ENCODE measurements at places on chromosomes 5 and 9. TPM values are rescaled to one million over a fixed set of nuclear protein-coding genes. Genes with fewer than 3 reads are reported as not detected.

Gene FOXD4L6
- not detected for total RNA-seq

Gene THG1L
- 23.0 TPM for total RNA-seq

DNA sequence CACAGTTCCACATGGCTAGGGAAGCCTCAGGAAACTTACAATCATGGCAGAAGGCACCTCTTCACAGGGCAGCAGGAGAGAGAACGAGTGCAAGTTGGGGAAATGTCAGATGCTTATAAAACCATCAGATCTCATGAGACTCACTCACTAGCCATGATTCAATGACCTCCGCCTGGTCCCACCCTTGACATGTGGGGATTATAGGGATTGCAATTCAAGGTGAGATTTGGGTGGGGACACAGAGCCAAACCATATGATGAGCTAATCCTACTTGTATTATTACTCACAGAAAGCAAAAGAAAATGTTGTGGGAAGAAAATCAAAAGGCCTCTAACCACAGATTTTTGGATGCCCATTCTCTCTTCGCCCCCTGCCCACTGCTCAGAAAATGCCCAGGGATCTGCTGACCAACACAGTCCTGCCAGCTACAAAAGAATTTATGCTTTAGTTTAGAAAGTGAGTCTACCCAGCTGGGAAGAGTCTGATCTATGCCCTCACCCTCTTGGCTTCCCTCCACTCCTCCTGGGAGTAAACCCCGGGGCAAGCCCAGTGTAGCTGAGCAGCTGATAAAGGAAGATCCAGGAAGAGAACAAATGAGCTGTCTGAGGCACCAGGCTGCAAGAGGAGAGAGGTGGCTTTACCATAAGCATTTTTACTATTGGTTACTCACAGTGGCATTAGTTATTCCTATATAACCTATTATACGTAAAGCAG, 53.1 kb downstream of the RNF130 start:
- DNase-seq, result no peak

DNA sequence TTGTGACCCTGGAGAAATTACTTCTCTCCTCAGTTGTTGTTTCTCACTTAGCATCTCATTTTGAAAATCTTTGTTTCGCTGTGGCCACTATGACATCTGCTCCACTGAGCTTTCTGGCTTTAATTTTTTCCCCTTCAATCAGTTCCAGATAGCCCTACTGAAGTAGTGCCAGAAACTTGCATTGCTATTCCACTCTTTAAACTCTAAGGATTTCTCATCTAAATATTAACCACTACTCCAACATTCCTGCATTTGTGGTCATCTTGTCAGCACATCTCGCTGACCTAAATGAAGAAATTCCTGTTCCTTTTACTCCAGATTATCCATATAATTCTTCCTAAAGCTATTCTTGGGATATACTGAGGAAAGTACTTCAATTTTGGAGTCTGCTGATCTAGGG, 15.3 kb upstream of the NOL6 start:
- peak; percentile 68 for DNase-seq

DNA sequence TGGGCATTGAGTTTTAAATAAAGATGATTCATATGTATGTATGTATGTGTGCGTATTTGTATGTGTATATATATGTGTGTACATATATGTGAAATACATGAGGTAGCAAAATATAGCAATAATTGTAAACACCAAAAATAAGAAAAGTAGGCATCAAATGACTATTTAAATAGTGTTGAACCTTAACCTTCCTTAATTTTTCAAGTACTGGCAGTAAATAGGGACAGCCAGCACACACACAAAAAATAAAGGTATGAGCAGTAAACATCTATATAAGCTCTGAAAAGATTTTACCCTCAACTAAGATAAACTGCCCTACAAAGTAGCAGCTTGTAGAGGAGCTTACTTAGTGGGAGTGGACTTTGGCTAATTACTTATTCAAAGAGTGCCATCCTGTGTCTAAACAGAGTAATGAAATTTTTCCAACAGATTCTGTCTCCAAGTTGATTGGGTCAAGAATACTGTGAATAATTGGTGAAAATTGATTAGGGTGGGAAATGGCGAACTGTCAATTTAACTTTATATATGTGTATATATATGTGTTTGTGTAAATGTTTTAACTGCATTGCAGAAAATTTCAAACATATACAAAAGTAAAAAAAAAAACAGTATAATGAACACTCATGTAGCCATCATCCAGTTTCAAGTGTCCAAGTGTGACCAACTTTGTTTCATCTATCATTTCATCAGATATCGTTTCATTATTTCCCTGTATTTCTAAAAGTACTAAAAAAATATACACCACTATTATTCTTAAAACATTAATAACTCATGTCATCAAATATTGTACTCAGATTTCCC, 2.0 kb upstream of the ADAMTS6 start:
- peak; percentile 90 for DNase-seq

Gene PTRH1
- total RNA-seq, result 17.2 TPM

Gene BARHL1
- total RNA-seq, result not detected

GRCh38 chr9:125785248-125785751, 38.1 kb downstream of the PBX3 start:
- peak; percentile 51 for DNase-seq

GRCh38 chr5:155906046-155906445, 420.9 kb upstream of the SGCD start:
- DNase-seq, result no peak

- DNase-seq, result no peak
These were observed 18.4 kb upstream of the ZNF474 start for GRCh38 chr5:122110987-122111386.

- DNase-seq, result no peak
These were observed 109.8 kb upstream of the ATP10B start for GRCh38 chr5:160961761-160962160.

DNA sequence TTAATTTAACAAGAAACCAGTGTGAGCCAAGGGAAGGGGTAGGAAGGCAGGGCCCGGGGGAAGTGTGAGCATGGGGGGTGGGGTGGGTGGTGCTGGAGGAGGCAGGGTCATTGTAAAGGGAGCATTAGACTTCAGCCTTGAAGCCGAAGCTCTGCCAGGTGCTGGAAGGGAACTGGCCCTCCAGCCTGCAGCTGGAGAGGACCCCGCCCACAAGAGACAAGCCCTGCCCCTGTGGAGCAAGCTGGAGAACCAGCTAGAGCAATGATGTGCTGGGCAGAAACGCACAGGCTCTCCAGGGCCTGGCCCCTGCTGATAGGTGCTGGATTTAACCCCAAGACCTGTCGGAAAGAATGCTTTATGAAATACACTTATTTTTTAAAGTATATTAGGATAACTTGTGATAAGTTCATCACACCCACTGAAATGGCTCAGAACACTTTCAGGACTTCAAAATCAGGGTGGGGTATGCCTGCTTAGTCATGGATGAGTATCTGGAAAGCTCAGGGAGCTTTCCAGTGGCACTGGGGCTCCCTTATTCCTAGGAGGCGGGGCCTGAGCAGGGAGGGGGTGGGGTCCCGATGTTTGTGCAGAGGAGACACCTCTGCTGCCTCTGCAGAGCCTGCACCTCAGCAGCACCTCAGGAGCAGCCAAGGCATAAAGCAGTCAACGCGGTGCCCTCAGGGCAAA, 27.1 kb downstream of the UBE2QL1 start:
- DNase-seq, result no peak

DNA sequence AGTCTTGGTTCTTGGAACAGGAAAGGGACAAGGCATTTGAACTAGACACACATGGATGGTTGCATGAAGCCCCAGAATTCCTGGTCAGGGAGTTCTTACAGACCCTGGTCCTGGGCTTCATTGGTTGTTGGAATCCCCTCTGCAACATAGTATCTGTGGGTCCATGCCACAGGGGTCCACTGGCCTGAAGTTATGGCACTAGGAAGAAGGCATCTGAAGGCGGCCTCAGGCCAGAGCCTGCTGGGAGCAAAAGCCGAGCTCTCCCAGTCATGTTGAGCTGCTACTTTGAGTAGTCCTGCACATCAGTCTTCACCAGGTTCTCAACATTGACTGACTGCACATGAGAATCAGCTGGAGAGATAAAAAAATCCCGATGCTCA, 71.1 kb upstream of the PITX1 start:
- no peak for DNase-seq

DNA sequence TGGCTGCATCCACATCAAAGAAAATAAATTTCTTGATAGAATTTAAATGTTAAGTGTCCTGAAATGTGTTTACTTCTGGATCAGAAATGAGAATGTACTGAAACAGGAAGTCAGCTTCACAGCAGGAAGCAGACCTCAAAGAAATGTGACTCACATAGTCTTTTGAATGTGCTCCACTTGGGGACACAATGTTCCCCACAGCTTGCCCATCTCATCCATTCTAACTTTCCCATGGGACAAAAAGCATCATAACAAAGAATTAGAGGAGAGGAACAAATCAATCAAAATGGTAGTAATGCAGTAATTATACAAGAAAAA, 85.7 kb downstream of the GRAMD2B start:
- no peak for DNase-seq

GRCh38 chr5:127871503-127872153, 168.4 kb downstream of the CCDC192 start:
- DNase-seq, result peak; percentile 69

DNA sequence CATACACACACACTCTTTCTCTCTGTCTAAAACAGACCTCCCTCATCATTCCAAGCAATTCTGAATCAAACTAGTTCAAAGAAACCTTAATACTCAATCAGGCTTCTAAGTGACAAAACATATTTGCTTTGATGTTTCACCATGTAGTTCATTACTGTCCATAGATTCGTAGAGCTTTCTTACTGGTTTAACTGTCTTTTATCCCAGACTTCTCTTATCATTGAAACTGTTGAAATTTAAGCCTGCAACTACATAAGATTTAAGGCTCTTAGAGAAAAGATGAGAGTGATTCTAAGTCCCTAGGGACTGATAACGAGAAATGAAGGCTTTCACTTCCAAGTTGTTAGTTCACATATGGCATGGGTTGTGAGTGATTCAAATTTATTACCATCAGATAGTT, 11.0 kb upstream of the PLAC8L1 start:
- DNase-seq, result peak; percentile 46

Gene PPP2R2B
- total RNA-seq, result 1.6 TPM

GRCh38 chr5:152560512-152561137, 155.5 kb upstream of the NMUR2 start:
- peak; percentile 24 for DNase-seq

GRCh38 chr5:156779436-156779835, 70.7 kb upstream of the PPP1R2B start:
- DNase-seq, result no peak

Gene PCDHB9
- total RNA-seq, result 0.41 TPM

- no peak for DNase-seq
These were observed 127.6 kb downstream of the SNCAIP start for GRCh38 chr5:122439645-122440044.

- peak; percentile 24 for DNase-seq
These were observed at the start of gene CERCAM for GRCh38 chr9:128420651-128421481. Gene CERCAM, plus strand, starts transcription at chr9:128420857. Its CDS starts 21 bp downstream, at chr9:128420878.

DNA sequence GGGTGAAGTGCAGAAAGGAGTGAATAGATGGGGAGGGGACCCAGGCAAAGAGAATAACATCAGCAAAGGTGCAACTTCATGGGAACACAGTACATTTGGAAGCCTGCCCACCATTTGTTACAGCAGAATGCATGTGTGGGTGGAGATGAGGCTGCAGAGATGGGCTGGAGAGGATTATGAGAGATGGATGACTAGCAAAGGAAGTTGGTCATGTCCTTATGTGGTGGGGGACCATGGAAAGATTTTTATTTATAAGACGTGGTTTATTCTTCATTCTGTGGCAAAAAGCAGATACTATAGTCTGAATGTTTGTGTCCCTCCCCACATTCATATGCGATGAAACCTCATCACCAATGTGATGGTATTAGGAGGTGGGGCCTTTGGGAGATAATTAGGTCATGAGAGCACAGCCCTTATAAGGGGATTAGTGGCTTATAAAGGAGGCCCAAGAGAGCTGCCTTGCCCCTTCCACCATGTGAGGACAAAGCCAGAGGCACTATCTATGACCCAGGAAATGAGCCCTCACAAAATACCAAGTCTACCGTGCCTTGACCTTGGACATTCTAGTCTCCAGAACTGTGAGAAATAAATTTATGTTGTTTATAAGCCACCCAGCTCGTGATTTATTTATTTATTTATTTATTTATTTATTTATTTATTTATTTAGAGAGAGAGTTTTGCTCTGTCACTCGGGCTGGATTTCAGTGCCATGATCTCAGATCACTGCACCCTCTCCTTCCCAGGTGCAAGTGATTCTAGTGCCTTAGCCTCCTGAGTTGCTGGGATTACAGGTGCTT, 483.7 kb downstream of the RAB3C start:
- peak; percentile 47 for DNase-seq

DNA sequence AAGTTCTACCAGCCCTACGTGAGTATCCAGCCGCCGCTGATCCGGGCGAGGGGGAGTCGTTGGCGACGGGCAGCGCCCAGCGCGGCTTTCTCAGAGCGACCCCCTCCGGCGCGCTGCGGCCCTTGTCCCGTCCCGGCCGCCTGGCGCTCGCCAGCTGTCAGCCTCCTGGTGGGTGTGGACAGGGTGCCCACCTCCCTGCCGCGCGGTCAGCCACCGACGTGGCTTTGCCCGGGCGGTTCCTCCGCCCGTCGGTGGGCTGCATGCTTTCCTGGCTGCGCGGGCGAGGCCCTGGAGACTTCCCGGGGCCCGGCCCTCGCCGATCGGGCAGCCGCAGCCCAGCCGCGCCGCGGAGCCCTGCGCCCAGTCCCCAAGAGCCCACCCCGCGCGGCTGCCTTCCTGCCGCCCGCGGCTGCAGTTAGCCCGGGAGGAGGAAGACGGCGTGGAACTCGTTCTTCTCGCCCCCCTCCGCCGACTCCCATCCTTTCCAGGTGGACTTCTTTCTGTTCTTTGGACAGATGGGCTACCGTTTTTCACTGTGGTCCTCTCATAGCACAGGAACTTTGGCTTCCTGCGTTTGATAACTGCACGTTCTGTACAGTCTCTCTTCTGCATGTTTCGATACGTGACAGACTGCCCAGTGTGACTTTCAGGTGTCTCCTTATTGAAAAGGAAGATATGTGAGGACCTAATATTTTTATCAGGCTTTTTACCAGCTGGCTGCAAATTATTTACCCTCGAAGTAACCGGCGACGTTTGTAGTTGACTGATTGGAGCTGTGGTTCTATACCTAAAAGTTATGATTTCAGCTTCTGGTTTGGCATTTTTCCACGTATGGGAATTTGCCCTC, 577 bp downstream of the AP3S1 start:
- no peak for DNase-seq

GRCh38 chr5:125126050-125126449, 379.6 kb upstream of the ZNF608 start:
- DNase-seq, result no peak

Measured in fibroblast of the aortic adventitia (primary cell).